NCI-H2107 (cell line): ENCODE measurements at places on chromosomes 2 and 18.

DNA sequence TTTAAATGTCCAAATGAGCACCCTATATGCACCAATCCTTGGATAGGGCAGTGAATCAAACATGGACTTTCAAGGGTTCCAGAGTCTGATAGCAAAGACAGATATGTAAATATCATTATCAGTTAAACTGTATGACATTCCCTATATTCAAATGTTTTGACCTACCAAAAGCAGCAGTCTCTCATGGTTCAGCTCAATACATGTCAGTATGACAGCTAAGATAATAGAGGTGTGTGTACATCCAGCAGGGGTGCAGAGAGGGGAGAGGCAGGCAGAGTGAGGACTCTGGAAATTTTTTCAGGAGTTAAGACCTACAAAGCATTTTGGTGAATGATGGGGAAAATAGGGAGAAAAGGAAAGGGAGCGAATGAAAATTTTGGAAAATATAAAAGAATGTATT is 106.3 kb downstream of the MYO3B start:
- no peak for DNase-seq

DNA sequence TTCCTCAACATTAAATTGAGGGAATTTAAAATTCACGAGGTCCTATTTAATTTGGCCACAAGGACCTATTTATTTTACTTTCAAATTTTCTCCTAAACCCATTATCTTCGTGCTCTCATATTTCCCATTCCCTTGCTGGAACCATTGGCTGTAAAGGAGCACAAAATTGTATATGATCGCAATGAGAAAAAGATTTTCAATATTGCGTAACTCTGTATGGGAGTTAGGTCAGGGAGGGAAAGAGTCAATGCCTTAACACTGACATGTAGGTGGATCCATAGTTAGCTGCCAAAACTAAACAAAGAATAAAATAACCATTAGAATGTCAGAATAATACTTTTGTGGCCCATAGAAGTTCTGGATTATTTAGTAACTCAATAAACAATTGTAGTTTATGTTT is 40.6 kb upstream of the ZC3H15 start:
- DNase-seq, result no peak

DNA sequence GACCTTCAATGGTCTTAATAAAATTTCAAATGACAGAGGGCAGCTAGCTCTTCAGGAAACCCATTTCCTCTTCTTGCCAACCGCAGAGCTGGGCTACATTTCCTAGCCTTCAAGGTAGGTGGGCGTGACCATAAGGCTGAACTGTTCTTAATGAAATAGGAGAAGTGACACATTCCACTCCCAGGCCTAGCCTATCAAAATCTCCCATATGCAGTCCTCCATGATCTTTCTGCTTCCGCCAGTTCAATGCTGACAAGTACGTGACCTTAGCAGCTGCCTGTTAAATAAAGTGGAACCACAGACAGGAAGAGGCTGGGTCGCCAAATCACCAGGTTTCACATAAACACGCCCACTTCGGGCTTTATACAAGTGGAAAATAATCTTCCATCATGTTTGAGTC is 13.2 kb downstream of the SERPINE2 start:
- no peak for DNase-seq

- DNase-seq, result no peak
Observed at GRCh38 chr18:46164920-46165319, 60.7 kb downstream of the HAUS1 start.

- DNase-seq, result no peak
Observed at GRCh38 chr2:15771124-15771523, 169.2 kb upstream of the MYCN start.

- DNase-seq, result peak; percentile 13
Observed at GRCh38 chr18:34661464-34662087, 48.5 kb upstream of the DTNA start.

GRCh38 chr2:146931109-146931508 is 913.7 kb upstream of the ACVR2A start:
- DNase-seq, result no peak

DNA sequence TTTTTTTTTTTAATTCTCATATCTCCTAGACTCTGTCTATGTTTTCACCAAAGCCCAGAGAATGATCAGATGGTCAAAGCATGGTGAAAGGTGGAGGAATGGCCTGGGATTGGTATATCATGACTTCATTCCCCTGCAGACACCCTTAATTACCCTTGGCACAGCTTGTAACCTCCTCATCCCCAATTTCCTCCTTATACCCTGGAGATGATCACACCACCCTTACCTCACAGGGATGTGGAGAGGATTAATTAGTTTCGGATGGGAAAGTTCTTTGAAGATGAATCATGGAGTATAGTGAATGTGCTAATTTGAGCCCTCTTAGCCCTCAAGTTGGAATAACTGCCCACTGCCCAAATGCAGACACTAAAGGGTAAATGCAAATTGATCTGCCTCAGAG is 138.0 kb upstream of the LYPD6 start:
- DNase-seq, result no peak

GRCh38 chr2:7773362-7774360 is 856.4 kb downstream of the RNF144A start:
- DNase-seq, result no peak

DNA sequence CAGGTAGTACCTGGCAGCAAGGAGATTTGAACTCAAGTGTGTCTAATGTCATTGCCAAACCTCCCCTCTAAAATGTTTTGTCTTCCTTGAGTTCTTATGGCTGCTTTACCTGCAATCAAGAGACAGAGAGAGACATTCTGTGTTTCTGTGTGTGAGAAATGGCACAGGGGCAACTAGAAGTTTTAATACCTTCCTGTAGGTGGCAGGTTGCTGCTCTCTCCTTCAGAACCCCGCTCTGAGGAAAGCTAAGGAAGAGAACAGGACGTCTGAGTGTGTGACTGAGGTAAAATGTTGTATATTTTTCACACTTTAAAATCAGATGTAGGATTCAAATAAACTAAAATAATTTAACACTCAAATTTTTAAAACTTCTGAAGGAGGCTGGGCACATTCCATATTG is 19.2 kb downstream of the DTNA start:
- no peak for DNase-seq

DNA sequence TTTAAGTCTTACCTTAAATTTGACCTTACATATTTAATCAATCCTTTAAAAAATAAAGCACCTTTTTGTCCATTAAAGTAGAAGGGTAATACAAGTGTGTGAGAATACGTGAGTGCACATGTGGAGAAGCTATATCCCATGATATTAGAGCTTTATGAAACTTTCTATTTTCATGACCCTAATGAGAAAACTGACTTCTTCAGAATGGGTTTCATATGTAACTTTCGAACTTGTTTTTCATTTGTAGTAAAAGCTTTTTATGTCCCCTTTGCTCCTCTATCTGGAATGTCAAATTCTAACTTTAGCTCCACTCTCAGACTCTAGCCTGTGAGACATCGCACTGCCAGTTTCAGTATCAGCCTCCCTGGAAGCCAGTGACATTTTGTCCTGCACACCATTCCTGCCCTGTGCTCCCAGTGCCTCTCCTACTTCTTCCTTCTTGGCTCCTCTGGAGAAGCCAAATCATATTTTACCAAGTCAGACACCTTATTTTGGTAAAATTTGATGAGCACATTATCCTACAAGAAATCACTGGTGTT is 42.0 kb downstream of the MAPRE2 start:
- DNase-seq, result no peak

DNA sequence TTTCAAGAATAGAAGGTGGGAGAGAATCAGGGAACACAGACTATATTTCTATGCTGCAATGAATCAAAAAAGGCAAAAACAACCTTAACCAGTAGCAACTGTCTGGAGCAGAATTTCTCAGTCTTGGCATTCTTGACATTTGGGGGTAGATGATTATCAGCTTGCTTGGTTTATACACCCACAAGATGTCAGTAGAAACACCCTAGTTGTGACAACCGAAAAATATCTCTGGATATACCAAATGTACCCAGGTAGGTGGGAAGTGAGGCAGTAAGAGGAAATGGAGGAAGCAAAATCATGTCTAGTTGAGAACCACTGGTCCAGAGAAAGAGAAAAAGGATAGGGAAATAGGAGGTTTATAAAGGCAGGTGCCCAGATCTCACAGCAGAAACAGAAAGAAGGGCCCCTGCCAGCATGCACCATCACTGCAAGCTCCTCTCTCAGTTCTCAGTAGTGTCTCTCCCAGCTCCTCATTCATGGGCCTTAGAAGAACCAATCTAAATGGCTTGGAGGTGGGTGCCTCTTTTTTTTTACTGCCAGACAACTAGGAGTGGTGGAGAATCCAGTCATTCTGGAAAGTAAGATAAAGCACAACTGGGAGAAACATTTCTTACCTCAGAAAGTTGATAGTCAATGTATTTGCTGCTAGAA is 50.4 kb downstream of the MBD2 start:
- no peak for DNase-seq

GRCh38 chr2:165126244-165126643 is 77.6 kb downstream of the SCN3A start:
- DNase-seq, result no peak

- no peak for DNase-seq
Observed at GRCh38 chr2:187826023-187826422, 271.8 kb upstream of the TFPI start.

GRCh38 chr2:40130251-40130994 is 321.5 kb downstream of the SLC8A1 start:
- DNase-seq, result no peak

DNA sequence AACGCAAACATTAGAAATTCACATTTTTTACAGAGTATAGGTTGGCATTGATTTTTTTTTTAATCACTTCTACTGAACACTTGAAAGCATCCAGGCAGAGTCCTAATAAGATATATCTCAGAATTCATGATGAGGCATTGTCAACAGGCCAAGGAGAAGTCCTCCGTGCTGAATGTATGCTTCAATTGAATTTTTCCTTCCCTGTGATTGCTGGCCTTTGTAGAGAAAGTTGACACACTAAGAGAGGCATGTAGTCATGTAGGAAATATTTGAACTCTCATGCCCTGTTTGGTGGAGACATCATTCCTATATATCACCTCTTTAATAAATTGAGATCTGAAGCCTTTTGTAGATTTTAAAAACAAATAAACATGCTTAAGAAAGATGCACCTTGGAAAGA is 844.9 kb downstream of the CPS1 start:
- DNase-seq, result no peak

- DNase-seq, result no peak
Observed at GRCh38 chr18:42174909-42175308, 219.9 kb downstream of the PIK3C3 start.

DNA sequence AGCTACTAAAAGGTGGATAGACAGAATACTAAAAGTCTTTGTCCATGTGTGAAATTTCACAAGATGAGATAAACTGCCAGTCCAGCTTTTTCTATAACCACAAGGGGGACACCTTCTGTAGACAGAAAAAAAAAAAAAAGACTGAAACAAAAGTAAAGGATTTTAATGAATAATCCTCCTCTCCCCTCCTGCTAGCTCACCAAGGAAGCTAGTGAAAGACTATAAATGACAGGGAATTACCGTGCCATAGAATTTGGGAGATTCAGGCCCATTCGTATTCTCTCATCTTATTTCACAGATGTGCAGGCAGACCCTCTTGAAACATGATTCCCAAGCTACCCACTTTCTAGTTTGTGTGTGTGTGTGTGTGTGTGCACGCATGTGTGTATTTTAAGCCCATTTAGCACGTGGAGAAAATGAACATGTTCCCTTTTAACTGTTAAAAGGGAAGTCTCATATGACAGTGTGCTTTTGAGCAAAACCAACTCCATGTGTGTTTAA is 36.3 kb upstream of the SLC8A1 start:
- DNase-seq, result no peak

DNA sequence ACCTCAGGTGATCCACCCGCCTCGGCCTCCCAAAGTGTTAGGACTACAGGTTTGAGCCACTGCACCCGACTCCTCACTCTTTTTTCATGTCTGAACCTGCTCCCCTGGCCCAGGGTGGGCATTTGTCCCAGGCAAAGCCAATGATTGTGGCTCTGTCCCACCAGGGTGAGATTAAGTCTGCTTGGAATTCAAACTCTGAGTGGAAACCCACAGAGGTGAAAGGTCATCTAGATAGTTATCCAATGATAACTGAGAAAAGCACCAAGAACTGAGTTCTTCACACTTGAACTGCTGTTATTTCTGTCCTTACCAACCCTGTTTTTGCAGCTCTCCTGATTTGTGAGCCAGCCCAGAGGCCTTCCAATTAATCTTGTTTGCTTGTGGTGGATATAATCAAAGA is 62.4 kb upstream of the ACVR1 start:
- DNase-seq, result no peak

- no peak for DNase-seq
Observed at GRCh38 chr2:84057917-84058560, 401.0 kb downstream of the SUCLG1 start.

- peak; percentile 29 for DNase-seq
Observed at GRCh38 chr18:77068321-77069312, 64.0 kb downstream of the MBP start.

GRCh38 chr18:50320719-50321118 is 33.2 kb upstream of the CXXC1 start:
- no peak for DNase-seq

DNA sequence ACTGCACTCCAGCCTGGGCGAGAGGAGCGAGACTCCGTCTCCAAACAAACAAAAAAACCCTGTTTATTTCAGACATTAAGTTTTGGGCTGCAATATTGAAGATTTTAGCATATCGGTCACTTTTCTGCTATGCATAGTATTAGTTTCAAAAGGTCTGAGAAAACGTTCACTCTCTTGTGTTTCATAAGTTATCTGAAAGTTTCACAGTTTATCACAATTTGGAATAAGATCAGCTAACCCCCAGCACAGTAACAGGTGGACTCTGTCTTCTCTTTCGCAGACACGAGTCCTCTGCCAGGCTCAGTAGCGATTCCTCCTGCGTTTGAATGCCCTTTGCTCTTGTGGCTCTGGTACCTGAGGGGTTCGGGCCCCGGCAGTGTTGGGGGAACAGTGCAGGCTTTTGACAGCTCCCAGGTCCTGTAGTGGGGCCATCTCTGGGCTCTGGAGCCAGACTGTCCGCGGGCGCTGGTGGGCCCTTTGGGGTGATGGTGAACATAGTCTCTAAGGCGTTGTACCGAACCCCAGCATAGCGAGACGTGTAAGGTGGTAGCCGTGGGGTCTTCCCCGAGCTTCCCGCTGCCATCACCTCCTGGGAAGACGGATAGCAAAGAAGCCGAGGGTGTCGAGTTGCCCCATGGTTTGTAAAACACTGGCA is 20.4 kb downstream of the NFATC1 start:
- no peak for DNase-seq

DNA sequence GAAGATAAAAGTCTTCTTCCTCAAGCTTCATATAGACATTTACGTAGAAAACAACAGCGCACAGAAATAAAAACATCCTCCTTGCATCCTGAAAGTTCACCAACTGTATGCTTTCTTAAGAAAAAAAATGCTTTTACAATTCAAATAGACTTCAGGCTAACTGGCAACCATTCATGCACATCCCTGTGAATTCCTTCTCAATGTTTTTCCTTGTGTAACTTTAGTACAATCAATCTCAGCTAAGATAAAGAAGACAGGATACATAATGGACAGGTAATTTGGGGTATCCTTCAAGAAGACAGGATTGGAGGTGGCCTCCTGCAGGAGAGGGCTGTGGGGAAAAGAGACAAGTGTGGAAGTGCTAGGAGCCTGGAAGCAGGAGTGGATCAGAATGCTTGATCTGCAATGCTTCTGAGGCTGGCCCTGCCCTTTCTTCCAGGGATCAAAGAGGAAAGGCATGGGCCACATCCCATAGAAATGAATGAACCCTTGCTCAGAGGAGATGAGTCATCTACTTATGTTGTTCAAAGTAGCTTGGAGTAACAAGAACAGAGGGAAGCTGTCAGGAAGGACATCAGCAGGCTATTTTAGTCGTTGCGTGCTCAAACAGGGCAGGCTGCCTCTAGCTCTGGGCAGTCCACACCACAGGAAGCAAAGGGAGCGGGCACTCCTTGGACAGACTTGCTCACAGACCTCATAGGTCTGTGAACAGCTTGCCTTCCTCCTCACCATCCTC is 126.6 kb downstream of the TMEM131 start:
- no peak for DNase-seq

- DNase-seq, result no peak
Observed at GRCh38 chr2:108634576-108635160, 84.6 kb upstream of the RANBP2 start.
